ENCODE measurements at places on chromosomes 11 and 22.
A peak's percentile ranks its signal among the peaks of the same experiment; 100 is the strongest.

- no peak overlapping the region for H3K4me3 ChIP-seq
These were observed 41.9 kb downstream of the TOLLIP start for GRCh38 chr11:1267441-1268100.

DNA sequence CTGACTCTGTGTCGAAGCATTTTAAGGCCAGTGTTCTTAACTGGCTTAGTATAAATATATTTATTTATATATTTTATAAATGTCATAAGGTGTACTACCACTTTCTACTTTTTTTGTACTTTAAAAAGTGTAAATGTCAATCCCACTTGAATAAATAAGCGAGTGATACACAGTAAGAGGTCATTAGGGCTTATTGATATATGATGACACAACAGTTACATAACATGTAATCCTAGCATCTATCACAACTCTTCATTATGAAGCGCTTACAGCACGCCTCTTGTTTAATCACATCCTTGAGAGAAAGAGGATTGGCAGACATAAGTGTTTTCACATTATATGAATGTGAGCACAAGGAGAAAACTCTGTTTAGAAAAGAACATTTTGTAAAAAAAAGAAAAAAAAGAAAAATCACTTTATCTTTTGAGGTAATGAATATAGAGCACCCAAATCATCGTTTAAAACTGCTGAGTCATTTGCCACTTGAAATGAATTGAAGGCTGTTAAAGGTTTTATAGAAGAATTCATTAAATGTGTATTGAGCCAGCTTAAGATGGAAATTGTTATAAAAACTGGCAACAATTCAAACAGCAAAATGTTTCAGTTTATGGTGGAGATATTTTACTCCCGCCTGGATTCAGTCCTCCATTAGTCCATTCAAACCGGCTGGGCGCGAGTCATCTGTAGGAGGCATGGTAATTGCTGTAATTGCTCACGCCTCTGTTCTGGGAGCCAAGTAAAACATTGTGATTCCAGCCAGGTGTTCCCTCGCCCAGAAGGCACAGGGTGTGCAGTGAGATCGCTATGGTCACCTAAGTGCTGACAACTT, 627.3 kb upstream of the KIRREL3 start:
- no peak overlapping the region for H3K4me3 ChIP-seq
- H3K4me1 ChIP-seq, result no peaks in the 10 kb centered on the region
- H3K27me3 ChIP-seq, result no peaks in the 10 kb centered on the region
- DNase-seq, result peak; percentile 17
- H3K27ac ChIP-seq, result no peak overlapping the region

GRCh38 chr11:1458340-1459218, 28.0 kb downstream of the MOB2 start:
- H3K4me3 ChIP-seq, result peak overlapping the region; percentile 62
- H3K27ac ChIP-seq, result no peak overlapping the region
- no peak for DNase-seq
- no peaks in the 10 kb centered on the region for H3K27me3 ChIP-seq
- peaks cover 3% of the 10 kb centered on the region for H3K4me1 ChIP-seq

GRCh38 chr11:20315800-20316199, 47.7 kb upstream of the HTATIP2 start:
- no peaks in the 10 kb centered on the region for H3K4me1 ChIP-seq
- DNase-seq, result no peak
- H3K4me3 ChIP-seq, result no peak overlapping the region
- no peak overlapping the region for H3K27ac ChIP-seq
- no peaks in the 10 kb centered on the region for H3K36me3 ChIP-seq
- H3K27me3 ChIP-seq, result no peaks in the 10 kb centered on the region

DNA sequence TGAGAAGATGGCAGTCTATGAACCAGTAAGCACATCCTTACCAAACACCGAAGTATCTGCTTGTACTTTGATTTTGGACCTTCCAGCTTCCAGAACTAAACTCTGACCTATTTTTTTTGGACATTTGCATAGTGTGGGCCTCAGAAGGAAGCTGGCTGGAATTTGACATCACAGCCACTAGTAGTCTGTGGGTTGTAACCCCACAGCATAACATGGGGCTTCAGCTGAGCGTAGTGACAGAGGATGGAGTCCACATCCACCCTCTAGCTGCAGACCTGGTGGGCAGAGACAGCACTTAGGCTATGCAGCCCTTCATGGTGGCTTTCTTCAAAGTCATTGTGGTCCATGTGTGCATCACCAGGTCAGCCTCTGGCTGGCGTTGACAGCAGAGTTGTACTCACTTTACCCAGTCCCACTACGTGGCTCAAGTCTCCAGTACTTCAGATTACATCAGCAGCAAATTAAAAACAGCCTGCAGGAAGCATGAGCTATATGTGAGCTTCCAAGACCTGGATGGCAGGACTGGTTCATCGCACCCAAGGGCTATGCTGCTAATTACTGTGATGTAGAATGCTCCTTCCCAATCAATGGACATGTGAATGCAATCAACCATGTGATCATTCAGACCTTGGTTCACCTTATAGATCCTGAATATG, 58.6 kb upstream of the VPREB1 start:
- H3K27me3 ChIP-seq, result no peaks in the 10 kb centered on the region
- no peaks in the 10 kb centered on the region for H3K4me1 ChIP-seq
- H3K36me3 ChIP-seq, result no peaks in the 10 kb centered on the region
- no peak overlapping the region for H3K4me3 ChIP-seq
- no peak for DNase-seq

DNA sequence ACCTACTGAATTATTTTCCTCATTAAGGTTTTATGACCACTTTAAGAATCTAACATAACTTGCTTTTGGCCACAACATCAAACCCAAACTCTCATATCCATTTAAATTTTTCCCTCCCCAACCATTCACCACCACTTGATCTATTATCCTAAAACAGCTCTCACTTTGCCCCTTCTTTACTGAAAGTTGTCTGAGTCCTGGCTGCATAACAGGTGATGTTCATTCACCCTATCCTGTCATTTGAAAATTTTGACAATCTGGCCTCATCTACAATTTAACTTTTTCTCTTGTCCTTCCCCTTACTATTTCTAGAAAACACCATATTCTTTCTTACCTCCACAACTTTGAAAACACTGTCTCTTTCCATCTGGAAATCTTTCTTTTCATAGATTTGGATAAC, 89.3 kb downstream of the BDNF start:
- H3K36me3 ChIP-seq, result no peaks in the 10 kb centered on the region
- no peak overlapping the region for H3K4me3 ChIP-seq
- no peak overlapping the region for H3K27ac ChIP-seq
- H3K27me3 ChIP-seq, result no peaks in the 10 kb centered on the region
- DNase-seq, result no peak

- peak overlapping the region; percentile 14 for H3K27ac ChIP-seq
- H3K36me3 ChIP-seq, result no peaks in the 10 kb centered on the region
- H3K4me1 ChIP-seq, result peaks cover 5% of the 10 kb centered on the region
- DNase-seq, result no peak
- no peaks in the 10 kb centered on the region for H3K27me3 ChIP-seq
- no peak overlapping the region for H3K4me3 ChIP-seq
These were observed 16.7 kb downstream of the STARD10 start for GRCh38 chr11:72776844-72777754.

DNA sequence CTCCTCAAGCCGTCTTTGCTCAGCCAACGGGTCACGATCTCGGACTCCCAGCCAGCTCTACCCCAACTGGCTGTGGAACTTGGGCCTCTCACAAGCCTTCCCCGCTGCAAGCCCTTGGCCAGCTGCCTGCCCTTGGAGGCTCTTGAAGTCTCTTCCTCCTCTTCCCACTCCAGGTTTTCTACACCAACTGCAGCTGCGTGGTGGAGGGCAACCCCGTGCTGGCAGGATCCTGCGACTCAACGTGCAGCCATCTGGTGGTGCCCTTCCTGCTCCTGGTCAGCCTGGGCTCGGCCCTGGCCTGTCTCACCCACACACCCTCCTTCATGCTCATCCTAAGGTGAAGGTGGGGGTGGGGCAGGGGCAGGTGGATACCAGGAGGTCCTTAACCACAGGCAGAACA, 40.5 kb upstream of the TPBGL start:
- no peak for DNase-seq
- no peak overlapping the region for H3K27ac ChIP-seq
- H3K4me3 ChIP-seq, result no peak overlapping the region
- no peaks in the 10 kb centered on the region for H3K36me3 ChIP-seq
- no peaks in the 10 kb centered on the region for H3K4me1 ChIP-seq

All from breast epithelium (tissue), 4 donors.